ENCODE measurements at places on chromosomes 16 and 17. TPM values are rescaled to one million over a fixed set of nuclear protein-coding genes. Genes with fewer than 3 reads are reported as not detected.

DNA sequence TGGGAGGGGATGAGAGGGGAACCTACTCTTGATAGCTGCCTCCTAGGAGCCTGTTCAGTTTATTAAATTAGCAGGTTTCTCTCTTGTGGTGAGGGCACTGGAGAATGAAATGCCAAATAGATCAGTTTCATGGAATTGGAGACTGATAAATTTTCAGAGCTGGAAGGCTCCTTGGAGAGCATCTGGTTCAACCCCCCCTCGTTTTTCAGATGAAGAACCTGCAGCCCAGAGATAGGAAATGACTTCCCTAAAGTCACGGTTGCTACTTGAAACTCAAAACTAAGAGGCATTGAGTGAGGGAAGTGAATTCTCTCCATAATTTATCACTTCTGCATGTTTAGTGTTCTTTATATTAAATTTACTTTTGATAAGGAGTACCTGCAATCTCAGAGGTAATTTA, 366.0 kb upstream of the CCL2 start:
- DNase-seq, result no peak
- no peaks in the 10 kb centered on the region for H3K36me3 ChIP-seq
- no peak overlapping the region for H3K4me3 ChIP-seq
- H3K27ac ChIP-seq, result no peak overlapping the region

DNA sequence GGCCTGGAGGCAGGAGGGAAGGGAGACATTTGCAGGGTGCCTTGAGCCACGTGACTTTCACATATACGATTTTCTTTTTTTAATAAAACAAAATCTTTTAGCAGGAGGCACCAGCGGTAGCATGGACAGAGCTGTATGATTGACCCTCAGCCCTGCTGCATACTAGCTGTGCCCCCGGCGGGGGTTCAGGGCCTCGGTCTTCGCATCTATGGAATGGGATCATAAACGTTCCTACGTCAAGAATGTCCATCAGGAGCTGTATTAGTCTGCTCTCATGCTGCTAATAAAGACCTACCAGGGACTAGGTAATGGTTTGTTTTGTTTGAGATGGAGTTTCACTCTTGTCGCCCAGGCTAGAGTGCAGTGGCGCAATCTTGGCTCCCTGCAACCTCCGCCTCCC, 27.2 kb downstream of the SLC38A8 start:
- H3K36me3 ChIP-seq, result no peaks in the 10 kb centered on the region
- no peak overlapping the region for H3K4me3 ChIP-seq
- peaks cover 9% of the 10 kb centered on the region for H3K4me1 ChIP-seq
- peaks cover 5% of the 10 kb centered on the region for H3K27me3 ChIP-seq

GRCh38 chr16:88878967-88879787, 12.7 kb upstream of the PABPN1L start:
- H3K4me1 ChIP-seq, result peaks cover 17% of the 10 kb centered on the region
- DNase-seq, result no peak
- no peak overlapping the region for H3K4me3 ChIP-seq
- H3K36me3 ChIP-seq, result peaks cover 63% of the 10 kb centered on the region
- H3K27ac ChIP-seq, result no peak overlapping the region
- H3K27me3 ChIP-seq, result peaks cover 54% of the 10 kb centered on the region

DNA sequence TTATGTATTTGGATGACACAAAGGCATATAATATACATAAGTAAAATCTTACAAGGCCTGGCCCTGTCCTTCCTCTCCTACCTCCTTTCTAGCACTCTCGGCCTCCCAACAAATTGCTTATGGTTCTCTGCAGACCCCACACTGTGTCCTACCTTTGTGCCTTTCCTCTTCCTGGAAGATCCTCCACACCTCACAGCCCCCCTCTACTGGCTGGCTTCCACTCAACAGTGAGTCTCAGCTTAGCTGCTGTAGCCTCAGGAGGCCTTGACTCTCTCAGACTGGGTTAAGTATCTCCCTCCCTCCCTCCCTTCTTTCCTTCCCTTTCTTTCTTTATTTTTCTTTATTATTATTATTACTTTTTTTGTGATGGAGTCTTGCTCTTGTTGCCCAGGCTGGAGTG, 8.3 kb upstream of the SLC52A1 start:
- H3K27me3 ChIP-seq, result no peaks in the 10 kb centered on the region
- H3K4me3 ChIP-seq, result no peak overlapping the region
- H3K27ac ChIP-seq, result no peak overlapping the region

Gene RAB11FIP4
- 8.3 TPM for total RNA-seq

Gene CACNG1
- not detected for total RNA-seq

Gene SLC22A31
- total RNA-seq, result not detected

Measured in left ventricle myocardium inferior (tissue), 1 donor.